ENCODE measurements at places on chromosomes 2 and 18.

- DNase-seq: no peak
Measured at GRCh38 chr18:13566941-13567746, 159.2 kb downstream of the FAM210A start.

- no peak for DNase-seq
Measured at GRCh38 chr2:182280118-182280517, 146.7 kb downstream of the PDE1A start.

DNA sequence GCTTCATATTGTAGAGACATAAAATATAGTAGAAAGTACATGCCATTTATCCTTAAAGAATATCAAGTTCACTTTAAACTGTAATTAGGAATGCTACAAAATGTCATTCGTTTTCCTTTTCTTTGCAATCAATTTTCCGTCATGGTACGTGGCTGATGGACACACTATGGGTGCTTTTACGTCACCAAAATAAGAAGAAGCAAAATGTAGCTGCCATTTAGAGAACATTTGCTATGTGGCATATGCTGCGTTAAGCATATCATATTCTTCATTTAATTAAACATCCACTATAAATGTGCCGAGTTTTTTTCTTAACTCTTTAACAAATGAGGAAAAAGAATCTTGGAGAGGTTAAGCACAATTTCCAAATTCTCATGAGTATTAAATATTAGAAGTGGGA is 1358.5 kb upstream of the NXPH2 start:
- no peak for DNase-seq

DNA sequence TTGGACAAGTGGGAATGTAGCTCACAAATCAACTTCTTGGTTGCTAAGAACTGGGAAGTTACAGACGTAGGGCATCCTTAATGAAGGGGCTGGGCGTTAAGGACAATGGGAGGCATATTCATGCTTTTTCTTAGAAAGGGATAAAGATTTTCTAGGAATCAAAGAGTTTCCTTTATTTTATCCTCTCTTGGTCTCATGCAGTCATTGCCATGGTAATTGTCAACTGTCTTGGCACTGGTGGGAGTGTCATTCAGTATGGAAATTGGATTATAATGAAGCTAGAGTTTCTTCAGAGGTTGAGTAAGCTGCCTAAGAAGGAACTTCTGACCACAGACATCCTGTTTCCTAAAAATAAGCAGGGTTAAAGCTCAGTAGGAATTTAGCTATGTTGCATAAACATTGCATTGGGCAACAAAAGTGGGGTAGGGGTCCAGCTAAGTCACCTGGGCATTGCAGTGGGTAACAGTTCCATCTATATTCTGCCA is 114.0 kb downstream of the LYPD6B start:
- DNase-seq: no peak

- DNase-seq: no peak
Measured at GRCh38 chr2:128374001-128374710, 55.5 kb upstream of the HS6ST1 start.

DNA sequence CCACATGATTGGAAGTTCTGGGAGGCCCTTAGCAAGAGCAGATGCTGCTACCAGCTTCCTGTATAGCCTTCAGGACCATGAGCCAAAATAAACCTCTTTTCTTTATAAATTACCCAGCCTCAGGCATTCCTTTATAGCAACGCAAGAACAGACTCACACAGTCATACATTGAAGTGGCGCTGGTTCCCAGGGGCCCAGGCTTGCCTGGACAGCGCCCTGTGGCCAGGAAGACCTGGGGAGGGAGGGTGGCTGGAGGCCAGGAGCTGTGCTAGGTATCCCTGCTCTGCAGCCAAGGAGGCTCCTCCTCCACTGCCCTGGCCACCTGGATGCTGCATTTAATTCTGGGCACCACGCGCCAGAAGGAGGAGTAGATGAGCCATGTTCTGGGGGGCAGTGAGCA is 98.1 kb downstream of the AGAP1 start:
- DNase-seq: no peak

DNA sequence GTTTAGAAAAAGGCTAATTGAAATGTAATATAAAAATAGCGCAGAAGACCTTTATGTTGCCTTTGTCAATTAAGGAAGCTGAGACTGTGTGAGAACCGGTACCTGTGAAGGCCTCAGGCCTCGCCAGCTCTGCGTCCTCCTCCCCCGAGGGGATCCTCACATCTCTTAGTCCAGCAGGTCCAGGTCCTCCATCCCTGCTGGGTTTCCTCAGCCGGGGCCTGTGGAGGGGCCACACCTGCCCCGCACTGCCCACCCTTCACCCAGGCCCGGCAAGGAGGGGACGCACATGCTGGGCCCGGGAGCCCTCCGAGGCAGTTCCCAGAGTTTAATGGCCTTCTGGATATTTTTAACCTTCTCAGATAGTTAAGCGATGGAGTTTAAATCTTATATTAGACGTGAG is 3.5 kb downstream of the KCNG2 start:
- DNase-seq: no peak

- no peak for DNase-seq
Measured at GRCh38 chr18:25704071-25704470, 352.1 kb upstream of the ZNF521 start.

DNA sequence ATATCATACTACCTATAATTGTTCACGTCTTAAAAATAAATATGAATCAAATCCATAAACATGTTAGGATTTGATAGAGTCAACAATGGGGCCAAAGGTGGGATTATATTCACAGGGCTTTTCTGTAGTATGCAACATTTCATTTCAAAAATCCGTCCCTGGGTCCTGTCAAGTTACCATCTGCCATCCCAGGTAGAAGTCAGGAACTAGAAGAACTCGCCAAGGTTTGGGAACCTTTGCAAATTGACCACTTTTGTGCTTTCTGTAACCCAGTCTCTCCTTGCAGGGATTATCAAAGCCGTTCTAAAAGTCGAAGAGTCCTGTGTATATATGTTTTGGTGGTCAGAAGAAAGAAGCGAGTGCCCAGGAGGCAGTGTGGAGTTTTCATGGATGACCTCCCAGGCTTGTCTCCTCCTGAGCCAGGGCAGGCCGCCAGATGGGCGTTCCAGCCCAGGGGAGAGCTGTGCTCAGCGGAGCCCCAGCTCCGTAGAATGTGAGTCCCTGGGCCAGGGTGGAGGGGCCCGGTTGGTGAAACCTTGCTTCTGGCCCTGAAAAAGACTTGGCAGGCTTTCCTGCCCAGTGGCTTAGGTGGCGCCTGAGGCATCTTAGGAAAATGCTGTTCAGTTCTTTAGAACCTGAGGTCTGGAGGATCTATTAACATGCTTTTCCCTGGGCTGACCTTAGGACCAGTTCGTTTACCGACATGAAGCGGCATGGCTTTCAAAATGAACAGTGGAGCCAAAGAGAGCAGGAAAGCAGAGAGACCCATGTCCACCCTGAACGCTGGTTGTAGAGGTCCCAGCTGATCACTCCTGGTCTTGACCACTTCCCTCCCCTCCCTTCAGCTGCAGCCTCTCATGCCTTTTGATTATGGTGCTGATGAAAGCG is 69.2 kb downstream of the LONRF2 start:
- DNase-seq: no peak

DNA sequence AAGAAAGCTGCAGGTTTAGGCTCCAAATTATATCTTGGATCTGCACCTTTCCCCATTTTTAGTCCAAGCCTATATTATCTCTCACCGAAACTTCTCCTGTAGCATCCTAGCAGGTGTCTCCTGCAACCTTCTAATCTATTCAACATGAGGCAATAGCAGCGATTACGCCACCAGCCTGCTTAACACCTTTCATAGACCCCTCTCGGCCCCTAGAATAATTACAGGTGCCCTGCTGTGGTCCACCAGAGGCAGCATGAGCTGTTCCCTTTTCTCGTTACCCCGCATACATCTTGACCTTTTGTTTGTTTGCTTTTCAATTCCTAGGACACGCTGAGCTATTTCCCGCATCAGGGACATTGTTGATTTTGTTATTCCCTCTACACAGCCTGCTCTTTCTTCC is 361.9 kb downstream of the CYRIA start:
- no peak for DNase-seq

GRCh38 chr18:55522011-55522410 is 66.0 kb downstream of the TCF4 start:
- no peak for DNase-seq

GRCh38 chr2:26576565-26577441 is 64.4 kb downstream of the CIB4 start:
- no peak for DNase-seq

- DNase-seq: no peak
Measured at GRCh38 chr2:21032338-21033236, 11.3 kb downstream of the APOB start.

GRCh38 chr2:19971691-19972090 is 18.2 kb downstream of the WDR35 start:
- no peak for DNase-seq

- no peak for DNase-seq
Measured at GRCh38 chr2:235507928-235508327, 14.1 kb downstream of the AGAP1 start.

- no peak for DNase-seq
Measured at GRCh38 chr18:22335731-22336198, 82.0 kb downstream of the CTAGE1 start.

DNA sequence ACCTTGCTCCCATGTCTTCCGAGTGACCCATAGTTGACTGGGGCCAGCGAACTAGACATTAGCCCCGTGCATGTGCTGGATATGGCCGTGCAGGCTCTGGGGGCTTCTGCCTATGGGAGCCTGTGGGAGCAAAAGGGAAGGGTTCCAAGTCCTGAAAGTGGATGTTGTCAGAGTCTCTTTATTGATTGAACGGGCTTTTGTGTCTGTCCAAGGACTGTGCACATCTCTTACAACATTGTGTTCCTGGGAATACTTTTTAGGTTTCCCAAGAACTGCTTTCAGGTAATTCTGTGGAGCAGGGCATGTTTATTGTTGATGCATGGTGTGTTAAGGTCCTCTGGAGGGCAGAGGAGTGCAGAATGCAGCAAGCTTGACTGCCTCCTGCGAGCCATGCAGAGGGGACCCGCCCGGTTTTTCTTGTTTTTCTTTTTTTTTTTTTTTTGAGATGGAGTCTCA is 5.0 kb downstream of the RNF144A start:
- no peak for DNase-seq

- DNase-seq: no peak
Measured at GRCh38 chr18:39347701-39348100, 1782.1 kb upstream of the CELF4 start.

DNA sequence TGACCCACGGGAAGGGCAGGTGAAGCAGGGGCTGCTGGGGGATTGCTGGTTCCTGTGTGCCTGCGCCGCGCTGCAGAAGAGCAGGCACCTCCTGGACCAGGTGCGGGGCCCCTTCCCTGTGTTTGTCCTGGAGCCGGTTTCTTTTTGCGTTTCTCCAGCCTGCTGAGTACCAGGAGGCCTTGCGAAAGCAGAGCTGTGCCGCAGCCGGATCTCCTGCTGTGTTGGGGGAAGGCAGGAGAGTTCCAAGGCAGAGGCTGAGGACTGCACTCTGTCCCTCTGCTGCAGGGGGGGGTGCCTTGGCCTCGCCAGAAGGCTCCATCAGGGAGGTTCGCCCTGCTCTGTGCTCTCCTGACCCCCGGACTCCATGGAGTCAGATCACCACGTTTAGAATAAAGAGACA is 2.8 kb downstream of the CAPN10 start:
- no peak for DNase-seq

GRCh38 chr18:72940986-72941385 is 73.2 kb upstream of the NETO1 start:
- no peak for DNase-seq

GRCh38 chr2:160493227-160494028 is at the start of gene RBMS1:
Gene RBMS1, minus strand, starts transcription at chr2:160493807. Its CDS starts 444 bp downstream, at chr2:160493363.
- DNase-seq: peak; percentile 31

GRCh38 chr2:58925676-58926081 is 684.6 kb upstream of the FANCL start:
- no peak for DNase-seq

DNA sequence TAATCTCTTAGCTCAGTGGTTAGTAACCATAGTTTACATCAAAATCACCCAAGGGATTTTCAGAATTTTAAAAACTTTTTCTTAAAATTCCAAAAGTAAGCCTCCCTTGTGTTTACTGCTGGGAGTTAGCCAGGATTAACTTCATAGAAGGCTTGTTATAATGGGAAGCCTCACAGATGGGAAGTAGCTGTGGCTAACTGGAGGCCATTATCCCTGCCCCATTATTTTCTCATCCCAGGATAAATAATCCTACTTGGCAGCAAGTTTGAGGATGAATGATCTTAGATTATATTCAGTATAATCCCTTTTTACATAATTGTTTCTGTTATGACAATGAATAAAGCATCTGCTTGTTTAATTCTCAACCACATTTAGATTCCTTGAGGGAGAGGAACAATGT is 25.5 kb downstream of the PLEK start:
- DNase-seq: no peak

- DNase-seq: no peak
Measured at GRCh38 chr2:190572246-190572645, 37.7 kb upstream of the NEMP2 start.

DNA sequence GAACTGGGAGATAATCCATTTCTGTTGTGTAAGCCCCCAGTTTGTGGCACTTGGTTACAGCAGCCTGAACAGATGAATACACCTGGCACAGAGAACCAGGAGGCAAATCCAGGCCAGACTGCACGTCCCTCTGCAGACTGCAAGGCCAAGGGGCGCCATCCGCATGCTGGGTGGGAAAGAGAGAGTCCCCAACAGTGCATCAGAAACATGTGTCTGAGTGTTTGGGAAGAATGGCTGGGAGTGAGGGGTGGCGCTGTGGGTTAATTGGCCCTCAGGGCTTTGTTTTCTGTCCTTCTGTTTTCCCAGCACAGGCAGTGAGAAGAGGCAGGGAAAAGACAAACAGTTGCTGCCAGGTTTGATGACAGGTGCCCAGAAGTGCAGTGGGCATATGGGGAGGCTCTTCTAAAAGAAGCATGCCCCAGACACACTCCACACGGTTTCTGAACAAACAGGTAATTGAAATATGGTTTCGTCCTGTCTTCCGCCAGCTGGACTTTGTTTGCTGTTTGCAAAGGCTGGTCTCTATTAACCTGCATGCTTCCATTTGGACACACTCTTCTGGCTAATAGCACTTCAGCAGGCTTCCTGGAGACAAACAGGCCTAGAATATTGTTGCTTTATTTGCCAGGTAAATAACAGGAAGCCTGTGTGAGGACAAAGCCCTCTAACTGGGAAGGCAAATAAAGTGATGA is 43.4 kb upstream of the SEC11C start:
- no peak for DNase-seq

GRCh38 chr2:187118331-187119099 is 269.5 kb upstream of the ZSWIM2 start:
- no peak for DNase-seq

DNA sequence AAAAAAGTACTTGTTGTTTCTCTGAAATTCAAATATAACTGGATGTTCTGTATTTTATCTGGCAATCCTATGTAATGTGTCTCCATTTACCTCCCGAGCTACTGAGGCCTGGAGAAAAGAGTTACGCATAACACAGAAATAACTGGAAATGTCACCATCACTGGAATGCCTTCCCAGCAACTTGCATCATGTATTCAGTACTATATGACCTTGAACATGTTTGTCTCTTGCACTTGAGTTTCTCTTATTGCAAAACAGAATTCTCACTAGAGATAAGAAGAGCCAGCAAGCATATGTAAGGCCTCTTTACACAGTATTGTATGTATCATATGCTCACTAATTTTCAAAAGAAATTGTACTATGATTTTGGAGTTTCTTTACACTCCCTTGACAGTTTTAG is 99.6 kb upstream of the CTAGE1 start:
- DNase-seq: no peak

Measured in activated gamma-delta T cell treated with Interleukin-2 at 50 U/mL for 16 hours (primary cell).